ENCODE measurements at places on chromosomes 3 and 15.

DNA sequence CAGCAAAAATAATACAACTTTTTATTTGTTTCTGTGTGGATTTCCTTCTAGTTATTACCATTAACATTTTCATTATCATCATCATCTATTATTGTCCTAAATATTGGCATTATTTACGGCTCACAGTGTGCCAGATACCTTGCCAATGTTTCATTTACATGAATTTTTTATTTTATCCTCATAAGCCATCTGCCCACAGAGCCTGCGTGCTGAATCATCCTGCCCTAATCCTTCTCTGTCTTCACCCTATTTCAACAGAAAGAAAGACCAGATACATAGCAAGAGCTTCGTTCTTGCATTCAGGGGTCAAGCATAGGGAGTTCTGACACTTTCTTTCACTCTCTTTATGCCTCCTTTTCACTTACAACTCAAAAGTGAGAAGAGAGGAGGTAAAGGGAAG is 82.0 kb downstream of the KCNMB2 start:
- no peak for DNase-seq

DNA sequence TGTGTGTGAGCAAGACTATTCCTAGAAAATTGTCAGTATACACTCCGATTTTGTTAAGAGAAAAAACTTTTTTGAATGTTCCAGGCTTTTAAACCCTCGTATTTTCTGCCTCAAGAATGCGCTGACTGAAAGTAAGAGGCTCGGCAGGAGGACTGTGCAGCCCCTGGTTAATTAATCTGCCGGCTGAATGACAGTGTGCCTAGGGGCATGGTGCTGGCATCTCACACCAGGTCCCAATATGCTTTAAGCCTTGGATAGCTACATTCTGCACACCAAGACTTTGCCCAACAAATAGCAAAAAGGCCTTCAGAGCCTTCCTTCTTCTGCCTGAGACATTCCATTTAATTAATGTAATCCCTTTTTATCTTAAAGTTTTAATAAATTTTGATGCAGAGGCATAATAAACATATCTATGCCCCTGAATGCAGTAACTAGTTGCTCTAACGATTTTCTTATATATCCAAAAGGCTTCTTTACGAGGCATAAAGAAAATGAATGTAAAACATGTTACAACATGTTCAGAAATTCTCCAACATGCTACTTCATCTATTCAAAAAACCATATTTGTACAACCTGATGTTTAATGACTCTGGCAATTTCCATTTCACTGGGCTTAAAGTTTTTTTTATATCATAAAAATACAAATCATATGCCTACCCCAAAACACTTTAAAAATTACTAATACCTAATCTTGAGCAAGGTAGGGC is 37.9 kb downstream of the DPH6 start:
- DNase-seq: no peak

DNA sequence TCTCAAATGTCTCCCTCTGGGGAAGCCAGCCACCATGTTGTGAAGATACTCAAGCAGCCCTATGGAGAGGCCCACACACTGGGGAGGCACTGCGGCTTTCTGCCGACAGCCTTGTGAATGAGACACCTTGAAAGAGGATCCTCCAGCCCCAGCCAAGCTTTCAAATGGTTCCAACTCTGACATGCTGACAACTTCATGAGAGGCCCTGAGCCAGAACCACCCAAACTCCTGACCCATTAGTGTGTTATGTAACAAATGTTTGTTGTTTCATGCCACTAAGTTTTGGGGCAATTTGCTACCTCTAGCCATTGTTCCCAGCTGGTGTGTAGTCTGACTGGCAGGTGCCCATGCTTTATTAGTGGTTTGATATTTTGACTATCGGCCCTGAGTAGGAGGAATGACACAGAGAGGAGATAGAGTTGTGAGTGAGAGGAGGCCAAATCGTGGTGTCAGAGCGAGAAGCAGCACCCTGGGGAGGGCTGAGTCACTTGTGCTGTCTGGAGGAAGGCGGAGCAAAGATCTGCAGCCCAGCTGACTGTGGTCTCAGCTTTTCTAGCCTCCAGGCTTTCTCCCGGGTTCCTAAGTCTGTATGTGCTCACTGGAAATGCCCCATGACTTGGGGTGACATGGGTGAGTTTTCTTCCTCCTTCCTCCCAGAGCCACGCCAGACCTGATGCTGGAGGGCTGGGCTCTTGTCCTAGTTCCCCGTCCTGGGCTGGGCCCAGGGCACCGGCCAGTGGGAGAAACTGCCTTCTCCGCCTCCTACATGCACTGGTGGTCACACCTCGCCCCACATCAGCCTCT is 56.7 kb upstream of the BLM start:
- DNase-seq: peak; percentile 63

GRCh38 chr3:156299569-156299968 is 179.2 kb downstream of the KCNAB1 start:
- no peak for DNase-seq
